ENCODE measurements at places on chromosomes 2 and 18.

DNA sequence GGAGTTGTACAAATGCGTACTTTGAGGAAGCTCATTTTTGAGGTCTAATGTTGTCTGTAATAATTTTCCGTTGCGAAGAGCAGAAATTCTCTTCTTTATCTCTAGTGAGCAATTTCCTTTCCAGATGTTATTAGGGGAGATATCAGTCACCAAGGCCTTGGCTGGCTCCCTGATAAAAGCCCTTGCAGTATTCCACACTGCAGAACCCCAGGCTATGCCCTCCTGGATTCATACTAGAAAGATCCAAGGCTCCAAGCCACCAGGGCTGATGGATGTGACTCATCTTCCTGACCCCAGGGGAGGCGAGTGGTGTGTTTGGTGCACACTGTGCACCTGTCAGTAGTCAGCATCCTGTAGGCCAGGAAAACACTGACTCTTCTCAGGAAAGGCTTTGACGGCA is 34.7 kb downstream of the INO80C start:
- DNase-seq, result no peak

DNA sequence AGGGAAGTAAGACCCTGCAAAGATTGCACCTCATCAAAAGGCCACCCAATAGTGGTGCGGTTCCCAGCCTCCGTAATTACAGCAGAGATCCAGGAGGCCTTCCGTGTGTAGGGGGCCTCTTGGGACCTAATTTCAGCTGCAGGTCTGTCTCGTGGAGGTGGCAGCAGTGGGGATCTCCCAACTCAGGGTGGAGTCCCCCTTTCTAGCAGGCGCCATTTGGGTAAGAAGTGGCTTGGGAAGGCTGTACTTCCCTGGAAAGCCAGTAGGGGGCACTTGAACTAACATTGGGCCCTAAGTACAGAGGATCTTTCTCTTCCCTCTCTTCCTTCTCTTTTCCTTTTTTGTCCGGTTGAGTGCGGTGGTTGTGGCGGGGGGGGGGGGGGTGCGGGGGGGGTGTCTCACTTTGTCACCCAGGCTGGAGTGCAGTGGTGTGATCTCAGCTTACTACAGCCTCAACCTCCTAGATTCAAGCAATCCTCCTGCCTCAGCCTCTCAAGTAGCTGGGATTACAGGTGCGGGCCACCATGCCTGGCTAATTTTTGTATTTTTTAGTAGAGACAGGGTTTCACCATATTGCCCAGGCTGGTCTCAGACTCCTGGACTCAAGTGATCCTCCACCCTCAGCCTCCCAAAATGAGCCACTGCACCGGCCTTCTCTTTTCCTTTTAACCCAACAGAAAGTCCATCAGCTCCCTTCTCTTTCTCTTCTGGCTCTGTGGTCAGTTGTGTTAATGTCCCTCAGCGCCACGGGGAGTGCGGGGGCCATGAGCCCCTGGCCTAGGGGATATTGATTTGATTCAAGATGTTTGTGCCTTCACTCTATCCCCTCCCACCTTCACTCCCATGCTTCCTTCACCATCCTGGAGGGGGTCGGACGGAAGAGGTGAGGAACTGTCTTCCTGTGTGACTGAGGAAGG is 32.0 kb downstream of the CENPO start:
- DNase-seq, result peak; percentile 35

DNA sequence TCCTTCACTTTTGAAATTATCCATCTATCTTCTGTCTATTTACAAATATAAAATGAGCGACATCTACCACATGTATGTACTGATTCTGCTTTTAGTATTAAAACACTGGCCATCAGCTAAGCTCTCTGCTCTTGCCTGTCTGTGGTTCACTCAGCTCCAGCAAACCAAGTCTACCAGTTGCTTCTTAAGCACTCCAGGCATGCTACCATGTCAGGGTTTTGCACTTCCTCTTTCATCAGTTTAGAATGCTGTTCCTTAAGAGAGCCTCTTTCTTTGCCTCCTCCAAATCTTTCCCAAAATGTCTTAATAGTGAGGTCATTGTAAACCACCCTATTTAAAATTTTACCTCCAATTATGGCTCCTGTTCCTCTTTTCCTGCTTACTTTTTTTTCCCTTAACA is 59.5 kb downstream of the SCN3A start:
- no peak for DNase-seq

DNA sequence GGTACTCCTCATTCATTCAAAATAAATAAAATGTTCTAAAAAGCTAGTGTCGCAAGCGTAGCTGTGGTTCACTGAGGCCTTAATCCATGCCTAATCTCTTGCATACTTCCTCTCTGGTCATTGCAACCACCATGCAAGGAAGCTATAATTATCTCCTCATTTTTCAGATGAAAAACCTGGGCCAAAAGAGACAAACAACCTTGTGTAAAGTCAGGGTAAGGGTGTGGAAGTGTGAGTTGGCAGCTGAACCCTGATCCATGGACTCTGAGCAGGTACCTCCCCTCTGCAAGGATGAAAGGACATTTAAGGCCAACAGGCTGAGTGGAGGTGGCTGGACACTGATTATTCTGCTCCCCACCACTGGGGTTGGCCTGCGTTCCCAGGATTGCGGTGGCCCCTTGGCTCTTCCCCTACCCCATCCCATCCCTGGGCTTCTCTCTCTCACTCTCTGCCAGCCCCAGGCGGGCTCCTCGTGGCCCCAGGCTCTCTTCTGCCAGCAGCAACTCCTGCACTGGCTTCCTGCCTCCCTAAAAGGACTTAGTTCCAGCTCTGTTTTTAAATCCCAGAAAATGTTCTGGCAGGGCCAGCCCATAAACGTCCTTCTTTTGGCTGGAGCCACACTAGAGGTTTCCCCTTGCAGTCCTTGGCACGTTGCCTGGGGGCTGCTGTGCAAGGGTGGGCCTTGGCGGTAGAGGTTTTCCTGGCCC is 72.0 kb upstream of the AFF3 start:
- no peak for DNase-seq

GRCh38 chr2:17749753-17750438 is 3.7 kb downstream of the SMC6 start:
- DNase-seq, result no peak

Data from activated CD4-positive, alpha-beta T cell treated with anti-CD3 and anti-CD28 coated beads for 24 hours (primary cell).